ENCODE measurements at places on chromosomes 2 and 18.

GRCh38 chr2:32262105-32262504, 2.6 kb downstream of the NLRC4 start:
- DNase-seq: no peak

DNA sequence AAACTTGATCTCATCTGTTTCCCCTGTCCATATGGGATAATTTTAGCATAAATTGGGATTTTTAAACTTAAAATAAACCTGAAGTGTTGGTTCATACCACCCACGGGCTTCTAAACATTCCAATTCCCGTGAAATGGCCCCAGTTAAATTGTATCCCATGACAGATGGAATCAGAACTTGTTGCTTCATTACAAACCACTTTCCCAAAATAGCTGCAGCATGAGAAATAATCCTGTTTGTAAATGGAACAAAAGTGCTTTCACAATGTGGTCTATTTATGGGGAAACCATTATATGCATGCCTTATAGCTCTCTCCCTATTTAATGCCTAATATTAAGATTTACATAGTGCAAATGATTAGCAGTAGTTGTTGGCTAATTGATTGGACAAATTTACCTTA, 15.9 kb downstream of the SCG2 start:
- DNase-seq: no peak

- DNase-seq: no peak
Measured at GRCh38 chr2:238988105-238988504, 140.2 kb downstream of the TWIST2 start.

DNA sequence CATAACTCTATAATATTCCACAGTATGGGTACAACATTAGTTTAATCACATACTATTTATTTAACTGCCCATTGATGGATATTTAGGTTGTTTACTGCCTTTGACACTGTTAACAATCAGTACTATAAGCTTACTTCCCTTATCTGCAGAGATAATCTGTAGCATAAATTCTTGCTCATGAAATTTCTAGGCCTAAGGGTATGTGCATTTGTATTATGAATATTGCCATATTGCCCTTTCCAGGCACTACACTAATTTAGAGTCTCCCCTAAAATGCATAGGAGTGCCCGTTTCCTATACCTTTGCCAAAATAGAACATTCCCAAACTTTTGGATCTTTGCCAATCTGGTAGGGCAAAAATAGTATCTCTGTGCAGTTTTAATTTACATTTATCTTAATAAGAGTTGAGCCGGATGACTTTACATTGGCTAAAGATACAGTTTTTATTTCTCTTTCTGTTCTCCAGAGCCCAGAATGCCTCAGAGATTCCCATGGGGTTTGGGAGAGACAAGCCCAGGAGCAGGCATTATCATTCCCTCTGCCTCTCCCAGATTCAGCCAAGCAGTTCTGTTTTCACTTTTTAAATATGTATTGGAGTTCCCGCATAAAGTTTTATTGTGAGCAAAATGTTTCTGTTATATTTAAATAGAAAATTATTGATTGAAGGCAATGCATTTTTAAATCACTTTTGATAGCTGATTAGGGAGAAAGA, 102.8 kb downstream of the CAPN13 start:
- DNase-seq: no peak

DNA sequence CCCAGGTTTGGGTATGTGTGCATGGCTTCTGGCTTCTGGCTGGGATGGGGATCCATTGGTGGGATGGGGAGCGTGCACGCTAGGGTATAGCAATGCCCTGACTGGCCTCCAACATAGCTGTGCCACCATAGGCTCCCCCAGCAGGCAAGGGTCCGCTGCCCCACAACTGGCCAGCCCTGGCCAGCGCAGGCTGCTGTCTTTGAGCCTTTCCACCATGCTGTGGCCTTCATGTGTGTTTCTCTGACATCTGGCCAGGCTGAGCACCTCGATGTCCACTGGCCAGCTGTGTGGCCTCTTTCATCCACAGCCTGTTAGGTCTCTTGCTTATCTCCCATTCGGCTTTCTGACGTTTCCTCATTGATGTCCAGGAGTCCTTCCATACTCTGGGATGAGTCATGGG, 231.3 kb downstream of the NDUFA10 start:
- no peak for DNase-seq

DNA sequence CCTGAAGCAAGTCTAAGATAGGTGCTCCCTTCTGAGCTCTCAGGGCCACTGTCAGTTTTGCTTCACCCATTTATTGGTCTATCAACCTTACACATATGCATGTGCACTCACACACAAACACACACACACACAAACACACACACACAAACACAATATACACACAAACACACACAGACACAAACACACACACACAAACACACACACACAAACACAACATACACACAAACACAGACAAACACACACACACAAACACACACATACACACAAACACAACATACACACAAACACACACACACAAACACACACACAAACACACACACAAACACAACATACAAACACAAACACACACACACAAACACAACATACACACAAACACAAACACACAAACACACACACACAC, 181.6 kb upstream of the KLHL29 start:
- no peak for DNase-seq

DNA sequence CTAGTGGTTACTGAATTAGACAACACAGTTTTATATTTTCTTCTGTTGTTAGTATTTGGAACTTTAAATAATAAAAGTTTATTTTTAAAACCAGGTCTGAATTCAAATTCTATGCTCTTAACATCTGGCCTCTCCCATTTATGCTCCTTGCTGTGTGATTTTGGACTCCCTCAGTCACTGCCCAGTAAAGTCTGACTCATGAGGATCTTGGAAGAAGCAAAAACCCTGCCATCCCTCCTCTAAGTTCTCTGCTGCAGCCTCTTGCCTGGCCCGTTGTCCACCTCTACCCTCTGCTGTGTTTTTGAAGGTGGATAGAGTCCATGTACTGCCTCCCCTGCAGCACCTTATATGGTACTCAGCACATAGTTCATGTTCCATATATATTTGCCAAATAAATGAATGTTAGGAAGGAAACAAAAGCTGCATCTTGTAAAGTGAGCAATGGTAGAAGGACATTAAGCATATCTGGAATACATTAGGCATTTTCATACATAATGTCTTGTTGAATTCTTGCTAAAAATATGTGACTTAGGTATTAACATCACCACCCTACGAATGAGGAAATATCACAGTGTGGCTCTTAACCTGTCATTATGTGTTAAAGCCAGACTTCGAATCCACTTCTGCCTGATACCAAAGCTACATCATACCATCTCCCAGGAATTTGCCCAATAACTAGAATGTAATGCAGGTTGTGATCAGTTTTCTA, 62.1 kb downstream of the THNSL2 start:
- DNase-seq: no peak

GRCh38 chr2:36360063-36360462, 4.5 kb downstream of the CRIM1 start:
- DNase-seq: no peak

GRCh38 chr2:196287523-196287922, 116.1 kb upstream of the STK17B start:
- no peak for DNase-seq

DNA sequence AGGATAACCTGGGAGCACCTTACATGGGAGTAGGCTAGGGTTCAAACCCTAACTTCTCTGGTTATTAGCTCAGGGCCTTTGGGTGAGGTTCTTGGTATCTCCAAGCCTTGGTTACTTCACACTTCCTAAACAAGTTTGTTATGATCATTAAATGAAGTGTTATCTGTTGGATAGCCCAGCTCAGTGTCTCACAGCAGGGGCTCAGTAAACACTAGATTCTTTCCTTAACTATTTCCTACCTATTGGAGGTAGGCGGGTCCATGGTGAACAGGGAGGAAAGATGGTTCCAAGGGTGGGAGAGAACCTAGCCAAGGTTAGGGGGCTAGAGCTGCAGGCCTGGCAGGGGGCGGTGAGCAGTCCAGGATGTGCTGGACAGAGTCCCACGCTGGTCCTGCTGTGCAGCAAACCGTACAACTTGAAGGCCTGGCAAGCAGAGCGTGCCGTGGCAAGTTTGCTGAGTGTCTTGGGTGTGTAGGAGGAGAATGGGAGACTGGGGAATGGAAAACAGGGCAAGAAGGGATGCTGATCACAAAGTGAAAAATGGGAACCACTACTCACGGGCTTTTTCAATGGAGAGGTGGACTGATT, 259.1 kb downstream of the PRKCE start:
- peak; percentile 28 for DNase-seq

DNA sequence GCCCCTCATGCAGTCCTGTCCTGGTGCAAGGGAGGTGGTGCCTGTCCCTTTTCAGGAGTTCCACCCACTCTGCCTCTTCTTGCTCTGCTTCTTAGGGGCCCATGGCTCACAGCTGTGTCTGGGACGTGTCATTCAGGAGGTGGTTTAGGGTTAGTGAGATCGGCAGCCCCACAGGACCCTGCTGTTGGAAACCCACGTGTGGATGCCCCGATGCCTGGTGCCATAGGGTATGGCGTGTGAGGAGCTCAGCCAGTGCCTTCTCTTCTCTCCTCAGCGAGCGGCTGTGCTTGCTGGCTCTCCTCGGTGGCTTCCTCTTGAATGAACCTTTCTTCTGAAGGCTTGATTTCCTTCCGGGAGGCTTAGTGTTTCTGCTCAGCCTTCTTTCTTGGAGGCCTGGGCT, 55.2 kb downstream of the LDLRAD4 start:
- no peak for DNase-seq

DNA sequence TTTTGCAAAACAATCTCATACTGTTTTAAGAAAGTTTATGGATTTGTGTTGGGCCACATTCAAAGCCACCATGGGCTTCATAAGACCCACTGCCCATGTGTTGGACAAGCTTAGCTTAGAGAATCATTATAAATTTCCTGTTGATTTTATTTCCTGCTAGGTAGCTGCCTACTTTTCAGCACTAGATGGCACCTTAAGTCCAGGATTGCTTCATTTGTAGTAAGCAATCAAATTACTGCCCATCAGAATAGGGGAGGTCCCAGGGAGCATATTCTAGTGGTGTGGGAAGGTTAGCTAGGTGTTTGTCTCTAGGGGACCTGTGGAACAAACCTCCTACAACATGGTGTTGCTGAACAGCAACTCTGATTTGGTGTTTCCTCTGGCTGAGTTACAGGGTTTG, 11.0 kb upstream of the DCDC2C start:
- peak; percentile 42 for DNase-seq

DNA sequence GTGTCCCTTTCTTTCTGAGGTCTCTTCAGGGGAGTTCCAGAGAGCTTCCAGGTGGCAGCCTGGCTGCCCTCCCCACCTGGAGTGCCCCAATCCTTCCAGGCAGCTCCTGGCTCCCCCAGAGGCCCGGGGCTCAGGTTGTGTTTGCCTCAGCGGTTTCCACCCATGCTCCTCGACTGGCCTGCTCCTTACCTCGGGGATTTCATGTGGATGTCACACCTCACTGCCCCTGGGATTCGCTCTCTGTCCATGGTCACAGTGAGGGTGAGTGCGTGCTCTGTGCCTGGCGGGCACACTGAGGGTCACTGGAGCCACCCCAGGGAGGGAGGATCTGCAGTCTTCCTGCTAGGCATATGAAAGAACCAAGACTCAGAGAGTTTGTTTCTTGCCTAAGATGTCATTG, 2.1 kb upstream of the TOGARAM2 start:
- DNase-seq: no peak

- DNase-seq: no peak
Measured at GRCh38 chr2:121342751-121343150, 57.7 kb upstream of the TFCP2L1 start.

GRCh38 chr2:132766573-132766972, 96.6 kb upstream of the LYPD1 start:
- no peak for DNase-seq

DNA sequence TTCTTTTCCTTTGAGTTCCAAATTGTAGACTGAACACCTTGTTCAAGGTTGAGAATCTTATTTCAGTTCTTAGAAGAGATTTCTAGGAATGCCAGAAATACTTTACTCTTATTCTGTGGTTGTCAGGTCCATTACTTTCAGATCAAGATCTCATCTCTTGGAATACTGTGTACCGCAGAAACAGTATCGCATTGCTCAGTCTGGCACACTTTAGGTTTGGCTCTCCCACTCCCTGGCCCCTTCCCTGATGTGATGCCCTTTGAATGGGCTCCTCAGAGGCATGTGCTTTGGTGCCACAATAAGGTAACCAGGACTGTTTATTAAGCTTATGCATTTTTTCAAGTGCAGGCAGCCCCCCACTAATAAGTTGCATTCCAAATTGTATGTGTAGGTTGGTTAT, 244.7 kb upstream of the FOSL2 start:
- DNase-seq: no peak

DNA sequence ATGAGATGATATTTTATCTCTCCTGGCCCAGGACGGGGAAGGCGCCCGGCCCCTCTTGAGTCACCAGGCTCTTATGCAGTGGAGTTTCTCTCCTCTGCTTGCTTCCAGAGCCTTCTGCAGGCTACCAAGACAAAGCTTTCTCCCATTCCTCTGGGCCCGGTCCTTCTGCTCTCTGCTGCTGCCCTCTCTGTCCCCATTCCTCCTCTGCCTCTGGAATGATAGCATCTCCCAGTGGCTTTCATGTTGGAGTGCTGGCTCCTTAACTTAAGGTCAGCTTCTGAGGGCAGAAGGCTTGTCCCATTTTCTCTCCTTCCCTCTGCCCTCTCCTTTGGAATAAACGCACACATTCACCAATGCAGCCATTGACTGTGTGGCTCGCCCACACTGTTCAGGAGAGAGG, 86.2 kb downstream of the SDC1 start:
- no peak for DNase-seq

GRCh38 chr2:225318440-225318839, 81.1 kb upstream of the NYAP2 start:
- DNase-seq: no peak

GRCh38 chr18:35549564-35549963, 32.0 kb upstream of the GALNT1 start:
- no peak for DNase-seq

DNA sequence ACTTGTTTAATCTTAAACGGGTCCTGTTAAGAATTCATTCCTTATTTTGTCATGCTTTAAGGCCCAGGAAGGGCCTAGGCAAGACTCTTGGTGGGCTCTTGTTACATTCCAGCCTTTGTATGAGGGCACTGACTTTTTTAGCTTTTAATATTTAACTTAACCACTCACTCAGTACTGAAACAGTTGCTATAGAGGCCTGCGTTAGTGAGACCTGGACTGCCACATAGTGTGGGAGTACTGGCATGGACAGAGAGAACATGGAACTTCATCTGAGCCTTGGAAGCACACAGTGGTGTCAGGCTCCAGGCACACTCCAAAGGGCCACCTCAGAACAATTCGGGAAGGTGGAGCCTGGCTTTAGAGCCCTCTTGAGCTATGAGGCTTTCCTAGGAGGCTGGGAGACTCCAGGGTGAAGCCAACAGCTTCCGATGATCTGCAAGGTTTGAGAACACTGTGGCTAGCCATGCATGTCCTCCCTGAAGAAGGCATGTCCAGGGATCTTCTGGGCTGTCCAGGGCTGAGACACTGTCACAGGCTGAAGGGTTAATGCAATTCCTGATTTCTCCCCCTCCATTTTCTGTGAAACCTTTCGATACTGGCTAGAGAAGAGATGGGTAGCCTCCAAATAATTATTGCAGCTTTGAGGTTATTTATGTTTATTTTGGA, 155.4 kb upstream of the ACAA2 start:
- DNase-seq: no peak

- no peak for DNase-seq
Measured at GRCh38 chr2:191910518-191910917, 63.6 kb upstream of the CAVIN2 start.

Measured in RWPE1 (cell line).